Effector memory CD4-positive, alpha-beta T cell (primary cell): ENCODE measurements at places on chromosomes 3 and 15.

- DNase-seq: no peak
Measured at GRCh38 chr15:43854801-43855200, 28.0 kb downstream of the WDR76 start.

DNA sequence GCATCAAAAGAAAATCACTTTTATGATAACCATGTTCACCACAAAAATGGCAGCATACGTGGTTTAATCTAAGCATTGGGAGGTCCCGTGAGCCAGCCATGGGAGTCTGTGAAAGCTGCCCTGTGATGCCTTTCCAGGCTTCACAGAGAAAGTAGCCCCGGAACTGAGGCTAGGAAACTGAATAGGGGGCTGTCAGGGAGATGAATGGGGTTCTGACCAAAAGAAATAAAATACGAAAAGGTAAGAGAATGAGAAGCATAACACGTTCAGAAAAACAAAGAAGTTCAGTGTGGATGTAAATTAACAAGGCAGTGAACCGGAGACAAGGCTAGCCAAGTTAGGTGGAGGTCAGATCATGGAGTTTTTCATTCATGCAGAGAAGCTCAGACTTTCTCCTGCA, 118.9 kb downstream of the ANXA2 start:
- DNase-seq: no peak

DNA sequence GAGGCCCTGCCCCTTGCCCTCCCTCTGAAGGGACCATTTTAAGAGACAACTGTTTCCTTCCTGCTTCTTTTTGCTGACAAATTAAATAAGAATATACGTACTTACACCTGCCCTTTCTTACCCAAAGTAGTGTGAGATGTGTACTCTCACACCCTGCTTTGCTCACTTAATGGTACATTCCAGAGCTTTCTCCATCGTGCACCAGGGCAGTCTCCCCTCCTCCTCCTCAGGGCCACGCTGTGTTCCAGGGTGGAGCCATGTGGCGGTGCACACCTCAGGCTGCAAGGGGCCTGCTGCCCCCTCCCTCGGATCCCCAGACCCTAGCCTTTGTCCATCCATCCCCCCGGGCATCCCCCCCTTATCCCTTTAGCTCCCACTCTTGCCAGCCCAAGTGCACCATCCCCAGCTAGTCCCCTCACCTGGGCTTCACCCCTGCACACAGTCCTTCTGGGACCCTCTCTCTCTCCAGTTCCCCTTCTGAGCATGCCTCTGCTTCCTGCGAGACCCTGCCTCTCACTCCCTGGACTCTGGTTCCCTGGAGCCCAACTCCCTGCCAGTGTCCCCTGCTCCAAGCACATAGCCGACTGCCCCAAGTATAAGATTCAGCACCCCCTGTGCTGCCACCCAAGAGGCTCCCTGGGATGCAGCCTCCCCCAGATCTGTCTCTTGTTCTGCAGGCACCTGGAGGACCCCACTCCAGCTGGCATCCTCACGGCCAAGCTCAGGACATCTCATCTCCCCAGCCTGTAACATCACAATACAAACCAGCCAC, 89.5 kb upstream of the IQSEC1 start:
- DNase-seq: no peak

- no peak for DNase-seq
Measured at GRCh38 chr3:31701286-31701685, 168.6 kb downstream of the STT3B start.

DNA sequence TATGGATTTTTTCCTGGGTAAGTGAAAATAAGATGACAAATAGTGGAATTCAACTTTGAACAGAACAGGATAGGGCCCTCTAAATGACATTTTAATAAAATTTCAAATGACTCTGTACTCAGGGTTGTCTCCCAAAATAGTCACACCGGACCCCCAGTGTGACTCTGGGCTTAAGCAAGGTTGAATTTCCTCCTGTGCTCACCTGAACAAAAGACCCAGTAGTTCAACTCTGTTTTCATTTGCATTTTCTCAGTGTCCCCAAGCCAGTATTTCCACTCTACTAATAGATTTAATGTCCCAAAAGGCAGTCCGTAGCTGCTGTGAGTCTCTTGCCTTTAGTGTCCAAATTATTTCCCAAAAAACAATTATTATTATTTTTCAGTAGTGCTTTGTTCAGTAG, 296.6 kb downstream of the PLOD2 start:
- no peak for DNase-seq

DNA sequence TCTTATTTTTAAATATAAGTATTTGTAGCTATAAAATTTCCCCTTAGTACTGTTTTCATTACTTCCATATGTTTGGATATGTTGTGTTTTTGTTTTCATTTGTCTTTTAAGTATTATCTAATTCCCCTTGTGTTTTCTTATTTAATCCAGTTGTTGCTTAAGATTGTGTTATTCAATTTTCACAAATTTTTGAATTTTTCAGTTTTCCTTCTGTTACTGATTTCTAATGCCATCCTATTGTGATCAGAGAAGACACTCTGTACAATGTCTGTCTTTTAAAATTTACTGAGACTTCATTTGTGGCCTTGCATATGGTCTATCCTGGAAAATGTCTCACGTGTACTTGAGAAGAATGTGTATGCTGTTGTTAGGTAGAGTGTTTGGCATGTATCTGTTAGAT, 795.6 kb upstream of the CFAP20DC start:
- DNase-seq: no peak

GRCh38 chr3:41209646-41210045, 10.3 kb downstream of the CTNNB1 start:
- DNase-seq: no peak

DNA sequence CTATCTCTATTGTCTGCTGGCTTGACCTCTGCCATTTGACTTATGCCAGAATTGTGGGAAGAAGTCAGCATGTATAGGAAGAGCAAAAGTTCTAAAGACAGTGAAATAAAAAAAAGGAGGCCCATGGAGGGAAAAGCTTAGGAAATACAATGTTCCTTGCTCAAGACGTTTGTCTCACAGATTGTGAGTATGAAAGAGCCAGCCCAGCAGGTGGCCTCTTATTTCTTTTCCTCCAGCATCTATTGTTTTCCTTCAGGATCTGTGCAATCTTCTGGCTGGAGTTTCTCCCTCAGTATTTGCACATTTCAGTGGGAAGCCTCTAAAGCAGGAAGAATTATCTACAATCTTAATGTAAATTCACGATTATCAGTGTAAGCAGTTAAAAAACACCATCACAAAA, 43.7 kb downstream of the ZDHHC3 start:
- DNase-seq: no peak

DNA sequence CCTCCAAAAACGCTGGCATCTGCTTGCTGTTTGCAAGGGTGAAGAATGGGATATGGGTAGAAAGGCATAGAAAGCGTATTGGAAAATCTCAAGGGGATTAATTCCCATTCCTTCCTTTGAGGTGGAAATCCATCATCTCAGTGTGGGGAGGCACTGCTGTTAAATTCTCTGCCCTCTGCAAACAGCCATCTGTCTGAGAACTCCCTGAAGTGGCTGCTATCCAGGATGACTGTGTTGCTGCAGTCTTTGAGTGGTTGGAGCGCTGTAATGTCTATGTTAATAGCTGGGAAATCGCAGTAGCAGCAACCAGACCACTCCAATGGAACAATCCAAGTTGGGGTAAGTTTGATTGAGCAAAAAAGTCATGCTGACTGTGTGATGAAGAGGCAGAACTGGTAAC, 625.9 kb downstream of the NLGN1 start:
- no peak for DNase-seq

- no peak for DNase-seq
Measured at GRCh38 chr3:186997061-186997460, 66.7 kb downstream of the ST6GAL1 start.

- DNase-seq: no peak
Measured at GRCh38 chr3:9955611-9956352, 3.6 kb upstream of the PRRT3 start.

GRCh38 chr15:28975766-28976179, 90.0 kb downstream of the APBA2 start:
- peak; percentile 40 for DNase-seq

GRCh38 chr3:97957617-97958311, 14.5 kb downstream of the RIOX2 start:
- DNase-seq: no peak

DNA sequence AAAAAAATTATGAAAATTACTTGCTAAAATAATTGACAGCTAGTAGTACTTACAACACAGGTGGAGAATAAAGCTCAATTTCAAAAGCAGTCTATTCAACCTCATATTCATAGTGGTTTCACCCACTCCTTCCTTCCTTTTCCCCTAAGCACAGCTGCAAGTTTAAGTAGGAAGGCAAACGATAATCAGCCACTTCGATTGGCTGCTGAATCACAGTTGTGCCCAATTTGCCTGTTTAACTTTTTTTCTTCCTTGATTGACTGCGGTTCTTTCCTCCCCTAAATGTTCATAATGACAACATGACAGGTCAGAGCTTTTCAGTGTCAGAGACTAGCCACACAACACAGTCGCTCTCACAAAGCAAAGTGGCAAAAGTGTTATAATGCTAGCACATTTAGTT, 468.0 kb upstream of the GBE1 start:
- no peak for DNase-seq

DNA sequence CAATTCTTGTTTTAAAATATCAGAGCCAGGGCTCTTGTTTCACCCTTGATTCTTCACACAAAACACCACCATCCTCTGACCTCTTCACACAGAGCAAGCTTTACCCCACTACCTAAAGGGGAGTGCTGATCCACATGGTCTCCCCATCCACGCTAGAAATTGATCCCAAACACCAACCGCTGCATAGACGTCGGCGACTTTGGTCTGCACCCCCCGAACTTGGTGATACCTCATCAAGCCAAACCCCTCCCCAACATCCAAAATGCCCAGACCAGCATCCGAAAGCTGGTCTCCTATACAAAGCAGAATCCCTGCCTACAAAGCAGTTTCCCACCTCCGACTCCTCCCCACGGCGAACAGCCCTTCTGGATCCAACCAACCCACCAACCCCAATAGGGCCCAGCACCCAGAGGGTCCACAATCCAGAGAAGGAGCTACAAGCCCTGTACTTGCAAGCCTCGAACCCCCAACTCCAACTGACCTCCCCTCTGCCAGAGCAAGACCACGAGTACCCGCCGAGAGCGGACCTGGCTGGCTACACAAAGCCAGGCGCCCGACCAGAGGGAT, 25.8 kb upstream of the MTHFS start:
- DNase-seq: no peak

DNA sequence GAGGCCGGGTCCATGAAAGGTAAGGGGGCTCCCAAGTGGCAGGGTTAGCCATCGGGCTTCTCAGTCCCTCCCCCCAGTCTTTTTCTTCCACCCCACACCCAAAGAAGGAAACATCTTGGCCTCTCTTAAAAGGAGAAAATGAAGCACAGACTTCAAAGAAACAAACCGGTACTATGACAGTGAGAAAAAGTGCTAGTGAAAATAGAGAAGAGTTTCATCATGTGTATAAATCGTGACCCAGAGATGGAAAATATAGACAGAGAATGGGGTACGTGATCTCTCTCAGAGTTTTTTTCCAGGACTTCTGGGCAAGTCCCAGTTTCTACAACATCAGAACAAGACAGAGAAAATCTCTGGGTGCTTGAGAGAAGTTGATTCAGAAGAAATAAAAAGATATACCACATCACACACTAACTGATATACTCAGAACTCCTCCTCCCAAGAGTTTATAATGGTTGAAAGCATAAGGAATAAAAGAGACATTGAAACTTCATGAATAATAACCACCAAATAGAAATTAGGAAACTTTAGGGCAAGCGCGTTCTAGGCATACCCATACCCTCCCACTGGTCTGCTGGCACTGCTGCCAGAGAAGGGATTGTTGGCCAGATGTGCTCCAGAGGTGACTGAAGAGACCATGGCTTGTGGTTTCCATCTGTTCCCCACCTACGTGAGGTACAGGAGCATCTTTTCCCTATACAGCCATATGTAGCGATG, 318.9 kb upstream of the CHRM5 start:
- no peak for DNase-seq

GRCh38 chr3:53071882-53072431, 26.1 kb upstream of the SFMBT1 start:
- no peak for DNase-seq

- no peak for DNase-seq
Measured at GRCh38 chr3:122397201-122397600, 13.2 kb downstream of the FAM162A start.

DNA sequence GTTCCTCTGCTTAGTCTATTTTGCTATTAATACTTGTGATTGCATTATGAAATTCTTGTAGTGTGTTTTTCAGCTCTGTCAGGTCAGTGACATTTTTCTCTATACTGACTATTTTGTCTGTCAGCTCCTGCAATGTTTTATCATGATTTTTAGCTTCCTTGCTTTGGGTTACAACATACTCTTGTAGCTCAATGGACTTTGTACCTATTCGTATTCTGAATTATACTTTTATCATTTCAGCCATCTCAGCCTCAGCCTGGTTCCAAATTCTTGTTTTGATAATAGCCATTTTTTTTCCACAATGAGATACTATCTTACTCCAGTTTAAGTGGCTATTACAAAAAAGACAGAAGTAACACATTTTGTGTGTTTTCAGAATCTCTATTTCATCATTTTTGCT, 204.2 kb upstream of the ONECUT1 start:
- no peak for DNase-seq

DNA sequence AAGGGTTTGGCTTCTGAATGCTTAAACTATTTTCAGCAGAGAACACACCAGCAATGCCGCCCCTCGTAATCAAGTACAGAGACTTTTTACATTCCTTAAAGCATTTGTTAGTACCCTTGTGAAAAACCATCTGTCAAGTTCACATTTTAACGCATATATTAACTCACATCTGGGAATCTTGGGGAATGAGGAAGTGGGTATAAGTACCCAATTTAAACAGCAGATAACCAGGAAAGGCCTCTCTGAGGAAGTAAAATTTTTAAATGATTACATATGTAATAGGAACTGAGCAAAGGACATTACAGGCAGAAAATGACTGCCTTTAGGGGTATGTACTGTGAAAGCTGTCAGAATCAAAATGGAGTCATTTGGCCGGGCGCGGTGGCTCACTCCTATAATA, 12.8 kb upstream of the CFAP44 start:
- DNase-seq: no peak

DNA sequence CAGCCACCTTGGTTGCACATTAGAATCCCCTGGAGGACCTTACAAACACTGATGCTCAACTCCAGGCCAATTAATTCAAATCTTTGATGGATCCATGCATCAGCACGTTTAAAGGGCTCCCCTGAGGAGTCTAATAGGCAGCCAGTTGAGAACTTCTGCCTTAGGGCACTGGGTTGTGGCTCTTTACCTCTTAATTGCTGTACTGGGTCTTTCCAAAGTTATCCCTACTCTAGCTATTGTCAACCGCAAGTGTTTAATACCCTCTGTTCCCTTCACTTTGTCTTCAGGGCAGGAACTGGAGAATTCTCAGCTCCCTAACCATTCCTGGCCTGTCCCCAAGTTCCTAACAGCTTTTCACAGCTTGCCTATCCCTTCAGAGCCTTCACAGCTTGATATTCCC, 15.0 kb upstream of the FAM174B start:
- no peak for DNase-seq

DNA sequence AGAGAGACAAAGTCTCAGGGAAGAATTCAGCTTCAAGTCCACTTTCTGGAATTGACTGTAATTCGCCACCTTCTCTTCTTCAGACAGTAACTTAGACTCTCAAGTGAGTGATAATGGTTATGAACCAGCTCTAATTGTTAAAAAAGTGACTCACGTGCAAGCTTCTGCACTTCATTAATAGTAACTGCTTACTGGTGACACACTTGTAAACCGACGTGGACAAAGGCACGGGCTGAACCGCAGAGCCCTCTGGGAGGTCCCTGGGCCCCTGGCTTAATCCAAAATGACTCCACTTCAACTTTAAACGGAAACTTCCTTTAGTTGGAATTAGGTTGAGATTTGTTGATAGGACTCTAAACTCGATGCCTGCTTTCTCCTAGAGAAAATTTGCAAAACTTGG, 17.0 kb downstream of the MUC4 start:
- no peak for DNase-seq
